ENCODE measurements at places on chromosomes 11 and 22. TPM values are rescaled to one million over a fixed set of nuclear protein-coding genes. Genes with fewer than 3 reads are reported as not detected.

The MYEOV gene
- 0.11 TPM for total RNA-seq

The C11orf97 gene
- not detected for total RNA-seq

The C22orf42 gene
- total RNA-seq: not detected

The IL17REL gene
- total RNA-seq: not detected

The DTX4 gene
- 12.5 TPM for total RNA-seq

The PRRG4 gene
- 0.52 TPM for total RNA-seq

The OR51B5 gene
- not detected for total RNA-seq

The LINC01488 gene
- under 0.01 TPM for total RNA-seq

The OLFML1 gene
- total RNA-seq: 0.09 TPM

The CCDC87 gene
- 0.17 TPM for total RNA-seq

The KMT2A gene
- 17.4 TPM for total RNA-seq

The SULT4A1 gene
- total RNA-seq: 0.26 TPM

The APOL4 gene
- 2.7 TPM for total RNA-seq

The POU2AF2 gene
- total RNA-seq: not detected

The PRDM11 gene
- 6.6 TPM for total RNA-seq

The OR51I1 gene
- total RNA-seq: not detected

The QSER1 gene
- 9.2 TPM for total RNA-seq

The MUC2 gene
- not detected for total RNA-seq

The ADORA2A gene
- total RNA-seq: 1.5 TPM
